Stimulated activated CD4-positive, alpha-beta T cell treated with anti-CD3 and anti-CD28 coated beads, Interleukin-2, amount 100 ng/mL, for 48 hours (primary cell): ENCODE measurements at places on chromosomes 6 and 20.

DNA sequence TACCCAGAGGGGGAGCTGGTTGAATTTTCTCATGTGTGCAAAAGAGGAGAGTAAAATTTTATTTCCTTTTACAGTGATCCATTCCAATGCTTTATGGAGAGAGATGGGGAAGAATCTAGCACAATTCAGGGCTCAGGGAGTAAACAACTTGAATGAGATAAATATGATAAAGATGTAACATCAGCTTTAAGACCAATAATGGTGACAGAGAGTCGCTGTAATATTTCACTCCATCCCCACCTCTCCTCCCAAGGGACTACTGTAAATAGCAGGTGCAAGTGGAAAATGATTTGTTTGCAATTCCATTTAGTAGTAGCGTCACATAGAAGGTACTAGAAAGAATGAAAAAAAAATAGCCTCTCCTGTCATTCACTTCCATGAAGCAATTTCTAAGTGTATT is 4.8 kb downstream of the CRISP3 start:
- DNase-seq: no peak

DNA sequence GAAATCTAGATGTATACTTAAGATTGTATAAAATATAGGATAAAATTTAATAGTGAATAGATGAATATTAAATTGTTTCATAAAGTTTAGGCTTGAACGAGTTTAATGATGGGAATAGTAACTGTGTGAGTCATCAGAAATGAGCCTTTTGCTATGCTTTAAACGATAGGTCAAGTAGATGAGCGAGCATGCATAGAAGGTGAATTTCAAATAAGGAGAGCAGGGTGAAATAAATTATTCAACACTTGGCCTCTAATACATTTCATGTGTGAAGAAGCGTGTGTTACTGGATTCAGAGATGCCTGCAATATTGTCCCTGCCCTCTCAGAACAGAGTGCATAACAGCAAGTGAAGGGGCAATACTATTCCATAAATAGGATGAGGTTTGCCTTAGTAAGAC is 74.4 kb upstream of the EYA4 start:
- no peak for DNase-seq

DNA sequence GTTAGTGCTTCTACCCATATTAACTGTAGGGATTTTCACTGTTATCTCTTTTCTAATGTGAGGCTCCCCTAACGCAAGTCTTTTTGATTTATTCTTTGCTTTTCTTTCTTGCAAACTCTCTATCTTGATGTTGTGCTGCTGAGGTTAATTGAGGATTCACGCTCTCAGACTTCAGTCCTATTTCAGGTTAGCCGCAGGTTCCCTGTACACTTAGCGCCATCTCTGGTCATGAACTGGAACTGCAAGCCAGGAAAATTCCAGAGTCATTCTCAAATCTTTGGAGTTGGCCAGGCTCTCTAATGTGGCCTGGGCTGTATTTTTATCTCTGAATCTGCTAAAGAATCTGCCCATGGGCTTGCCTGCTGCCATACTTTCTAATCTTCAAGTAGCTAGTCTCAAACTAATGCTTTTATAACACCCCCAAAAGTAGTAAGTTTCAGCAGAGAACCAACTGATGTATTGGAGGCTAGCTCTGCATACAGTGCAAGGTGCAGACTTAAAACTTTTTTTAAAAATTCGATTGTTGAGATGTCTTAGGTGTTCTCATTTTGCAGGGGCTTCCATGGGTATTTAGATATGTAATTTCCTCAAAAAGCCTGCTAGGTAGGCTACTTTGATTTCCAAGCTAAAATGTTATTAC is 91.1 kb upstream of the OPRM1 start:
- DNase-seq: peak; percentile 1

- no peak for DNase-seq
Measured at GRCh38 chr6:31692886-31693285, 10.2 kb downstream of the ABHD16A start.

- no peak for DNase-seq
Measured at GRCh38 chr6:159972506-159973268, 3.8 kb downstream of the IGF2R start.

DNA sequence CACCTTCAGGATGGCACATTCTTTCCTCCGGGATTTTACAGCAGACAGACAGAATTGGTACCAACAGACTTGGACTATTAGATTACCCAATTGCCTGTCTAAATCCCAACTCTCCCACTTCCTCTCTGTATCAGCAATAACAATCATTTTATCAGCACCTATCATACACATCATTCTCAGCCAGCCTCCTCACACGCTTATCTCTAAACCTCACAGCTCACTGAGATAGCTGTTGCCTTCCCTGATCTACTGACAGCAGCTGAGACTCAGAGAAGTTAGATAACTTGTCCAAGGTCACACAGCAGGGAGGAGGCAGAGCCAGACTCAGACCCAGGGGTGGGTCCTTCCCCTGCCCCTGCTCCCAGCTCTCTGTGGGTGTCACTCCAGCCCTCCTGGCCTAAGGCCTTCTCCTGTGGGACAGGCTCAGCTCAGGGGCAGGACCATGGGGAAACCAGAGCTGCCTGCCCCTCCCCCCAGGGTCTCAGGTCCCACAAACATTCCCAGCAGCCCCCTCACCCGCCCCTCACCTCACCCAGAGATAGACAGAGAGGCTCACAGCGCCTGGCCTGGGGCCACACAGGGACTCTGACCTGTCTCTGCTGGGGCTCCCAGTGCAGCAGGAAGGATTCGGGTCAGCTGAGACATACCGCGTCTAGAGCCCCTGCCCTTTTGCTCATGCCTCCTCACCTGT is 92.8 kb downstream of the GRM4 start:
- DNase-seq: no peak

- DNase-seq: no peak
Measured at GRCh38 chr6:13172291-13172690, 156.0 kb downstream of the TBC1D7 start.

DNA sequence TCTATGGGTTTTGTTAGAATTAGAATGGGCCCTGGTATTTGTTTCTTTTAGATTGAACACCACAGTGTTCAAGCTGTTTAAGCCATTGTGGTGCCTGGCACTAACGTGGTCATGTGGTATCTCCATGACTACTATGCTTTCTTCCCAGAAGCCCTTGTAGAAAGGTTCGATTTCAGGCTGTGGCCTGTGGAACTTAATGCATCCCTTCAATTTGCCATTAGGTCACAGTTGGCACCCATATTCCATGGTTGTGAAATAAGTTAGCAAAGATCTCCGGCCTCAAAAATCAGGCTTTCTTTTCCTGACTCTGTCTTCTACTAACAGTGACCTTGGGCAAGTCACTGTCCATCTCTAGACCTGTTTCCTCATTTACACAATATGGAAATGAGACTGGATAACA is 31.3 kb upstream of the AAR2 start:
- no peak for DNase-seq

- no peak for DNase-seq
Measured at GRCh38 chr6:1312473-1313367, 822 bp downstream of the FOXQ1 start.

GRCh38 chr20:14829906-14830305 is 492.5 kb upstream of the FLRT3 start:
- no peak for DNase-seq

GRCh38 chr6:42224222-42225028 is 6.8 kb upstream of the MRPS10 start:
- no peak for DNase-seq

- no peak for DNase-seq
Measured at GRCh38 chr6:22964334-22964733, 395.0 kb downstream of the HDGFL1 start.

DNA sequence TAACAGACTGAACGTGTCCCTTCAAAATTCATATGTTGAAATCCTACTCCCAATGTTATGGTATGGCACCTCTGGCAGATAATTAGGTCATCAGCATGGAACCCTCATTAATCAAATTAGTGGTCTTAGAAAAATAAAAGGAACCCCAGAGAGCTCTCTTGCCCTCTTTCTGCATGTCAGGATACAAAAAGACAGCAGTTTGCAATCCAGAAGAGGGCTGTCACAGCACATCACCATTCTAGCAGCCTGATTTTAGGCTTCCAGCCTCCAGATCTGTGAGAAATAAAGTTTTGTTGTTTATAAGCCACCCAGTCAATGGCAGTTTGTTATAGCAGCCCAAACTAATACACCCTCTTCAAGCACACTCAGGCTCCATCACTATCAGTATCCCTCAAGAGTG is 292.9 kb downstream of the TRDN start:
- DNase-seq: no peak

DNA sequence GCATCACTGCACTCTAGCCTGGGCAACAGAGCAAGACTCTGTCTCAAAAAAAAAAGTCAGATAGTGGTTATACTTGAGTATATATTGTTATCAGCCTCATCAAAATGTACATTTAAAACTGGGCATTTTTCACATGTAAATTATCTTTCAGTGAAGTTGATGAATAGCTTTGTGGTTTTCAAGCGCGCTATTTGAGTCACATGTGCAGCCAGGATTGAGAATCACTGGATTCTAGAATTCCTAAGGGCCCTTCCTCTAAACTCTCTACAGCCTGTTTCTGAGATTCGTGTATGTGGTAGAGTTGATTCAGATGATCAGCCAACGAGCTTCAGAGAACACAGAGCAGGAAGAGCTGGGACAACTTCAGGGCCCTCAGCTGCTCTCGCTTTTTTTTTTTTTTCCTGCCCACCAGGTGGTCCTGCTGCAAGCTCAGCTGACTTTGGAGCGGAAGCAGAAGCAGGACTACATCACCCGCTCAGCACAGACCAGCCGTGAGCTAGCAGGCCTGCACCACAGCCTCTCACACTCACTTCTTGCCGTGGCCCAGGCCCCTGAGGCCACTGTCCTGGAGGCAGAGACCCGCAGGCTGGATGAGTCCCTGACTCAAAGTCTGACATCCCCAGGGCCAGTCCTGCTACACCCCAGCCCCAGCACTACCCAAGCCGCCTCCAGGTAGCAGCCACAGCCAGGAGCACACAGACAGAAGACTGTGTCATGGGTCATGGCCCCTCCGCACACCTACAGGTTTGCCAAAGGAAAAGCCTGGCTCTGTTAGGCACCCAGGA is 18.3 kb downstream of the C20orf173 start:
- no peak for DNase-seq

GRCh38 chr20:62751551-62752150 is 43.0 kb downstream of the NTSR1 start:
- DNase-seq: no peak

- DNase-seq: no peak
Measured at GRCh38 chr6:158894193-158894592, 75.0 kb upstream of the EZR start.

DNA sequence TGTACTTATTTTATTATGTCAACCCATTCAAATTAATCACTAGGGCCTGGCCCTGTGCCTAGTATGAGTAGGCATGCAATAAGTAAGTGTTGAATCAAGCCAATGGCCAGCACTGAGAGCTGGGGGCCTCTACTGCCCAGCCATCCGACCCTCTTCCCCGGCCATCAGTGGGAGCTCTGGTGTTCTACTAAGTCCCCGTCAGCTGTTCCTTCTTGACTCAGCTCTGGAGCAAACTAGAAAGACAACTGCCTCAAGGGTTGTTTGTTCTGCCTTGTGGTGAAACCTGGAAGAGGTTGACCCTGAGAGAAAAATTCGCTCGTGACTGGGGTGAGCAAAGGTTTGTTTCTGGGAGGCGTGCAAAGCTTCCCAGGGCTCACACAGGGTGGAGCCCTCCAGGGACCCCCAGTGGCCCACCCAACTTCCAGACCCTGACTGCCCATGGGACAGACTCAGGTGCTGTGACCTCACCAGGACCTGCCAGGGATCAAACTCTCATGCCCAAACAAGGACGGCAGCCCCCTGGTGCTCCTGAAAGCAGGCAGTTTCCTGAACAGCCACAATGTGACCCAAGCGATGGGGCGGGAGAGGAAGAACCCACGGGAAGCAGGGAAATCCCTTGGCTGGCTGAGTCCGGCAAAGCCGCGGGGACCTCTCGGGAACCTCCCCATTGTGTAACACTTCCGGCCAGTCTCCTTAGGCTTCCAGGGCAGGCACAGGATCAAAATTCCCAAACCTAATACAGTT is 50.4 kb downstream of the BANF2 start:
- DNase-seq: no peak

DNA sequence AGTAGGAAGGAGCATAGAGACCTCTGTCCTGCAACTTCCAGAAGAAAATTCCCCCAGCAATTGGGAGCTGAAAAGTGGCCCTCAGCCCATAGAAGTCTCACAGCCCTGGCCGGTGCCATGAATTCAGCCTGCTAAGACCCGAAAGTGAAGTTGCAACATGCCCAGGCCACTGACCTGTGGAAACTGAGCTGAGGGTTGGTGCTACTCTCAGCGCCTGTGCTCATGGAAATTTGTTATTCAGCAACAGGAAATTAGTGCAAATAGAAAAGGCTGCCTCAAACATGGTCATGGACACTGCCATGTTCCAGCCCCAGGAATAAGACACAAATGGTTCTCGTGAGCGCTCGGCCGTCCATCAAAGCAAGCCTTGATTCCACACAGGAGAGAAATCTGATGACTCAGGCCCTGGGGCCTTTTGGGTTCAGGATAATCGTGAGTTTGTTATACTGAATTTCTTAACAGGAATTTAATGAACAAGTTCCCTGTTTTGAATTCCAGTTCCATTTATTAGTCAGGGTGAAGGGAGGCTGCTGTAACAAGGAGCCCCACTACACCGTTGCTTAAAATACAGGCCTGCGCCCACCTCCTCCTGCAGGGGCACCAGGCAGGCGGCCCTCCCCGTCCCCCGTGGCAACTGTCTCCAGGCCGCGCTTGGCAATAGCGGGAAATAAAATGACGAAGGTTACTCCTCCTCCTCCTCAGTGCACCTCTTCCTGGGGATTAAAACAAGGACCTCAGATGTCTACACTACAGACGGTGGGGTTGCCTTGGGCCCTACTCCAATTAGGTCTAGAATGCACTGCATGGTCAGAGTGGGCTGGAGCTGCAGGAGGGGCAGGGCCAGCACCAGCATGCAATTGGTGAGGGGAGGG is 152.9 kb downstream of the ERMARD start:
- DNase-seq: no peak

GRCh38 chr6:6890400-6890858 is 217.3 kb upstream of the RREB1 start:
- DNase-seq: no peak

DNA sequence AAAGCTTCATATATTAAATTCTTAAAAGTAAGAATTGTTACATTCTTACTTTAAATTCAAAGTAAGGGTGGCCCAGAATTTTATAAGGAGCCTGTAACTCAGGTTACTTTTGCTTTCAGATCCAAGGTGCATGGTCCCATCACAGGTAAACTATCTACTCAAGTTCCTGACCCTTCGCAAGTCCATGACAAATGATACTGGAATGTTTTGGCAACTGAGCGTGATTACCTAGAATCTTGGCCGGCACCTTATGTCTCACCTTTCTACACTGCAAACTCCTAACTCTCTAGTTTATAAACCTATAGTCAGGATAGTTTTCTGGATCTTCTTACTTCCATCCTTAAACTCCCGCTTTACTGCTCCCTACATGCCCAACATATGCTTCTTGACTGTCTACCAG is 67.9 kb upstream of the HMGN3 start:
- no peak for DNase-seq

- no peak for DNase-seq
Measured at GRCh38 chr20:2741463-2741862, 48.9 kb downstream of the EBF4 start.

DNA sequence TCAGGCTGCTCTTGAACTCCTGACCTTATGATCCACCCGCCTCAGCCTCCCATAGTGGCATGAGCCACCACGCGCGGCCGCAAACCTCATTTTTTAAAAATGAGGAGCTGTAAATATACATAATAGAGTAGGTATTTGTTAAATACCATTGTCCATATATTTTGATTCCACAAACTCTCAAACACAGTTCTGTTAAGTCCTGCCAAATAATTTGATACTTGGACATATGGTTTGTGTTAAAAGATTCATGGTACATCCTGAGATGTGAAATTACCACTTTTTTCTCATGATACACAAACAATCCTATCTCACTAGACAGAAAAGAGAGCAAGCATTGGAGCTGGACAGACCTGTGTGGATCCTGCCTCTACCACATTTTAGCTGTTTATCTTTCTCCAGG is 334.1 kb upstream of the KCNQ5 start:
- no peak for DNase-seq
